ENCODE measurements at places on chromosomes 1 and 21. TPM values are rescaled to one million over a fixed set of nuclear protein-coding genes. Genes with fewer than 3 reads are reported as not detected.

The GPR37L1 gene
- 0.02 TPM for total RNA-seq

The PLA2G2C gene
- total RNA-seq, result not detected

The C1QC gene
- total RNA-seq, result 23.8 TPM

The ATP1A2 gene
- total RNA-seq, result 5.8 TPM

The TMCO2 gene
- total RNA-seq, result not detected

The ETV3L gene
- total RNA-seq, result not detected

The UBE2J2 gene
- 58.5 TPM for total RNA-seq

The CASQ2 gene
- total RNA-seq, result 4.9 TPM

GRCh38 chr1:204475656-204476432, 18.8 kb downstream of the PIK3C2B start:
- DNase-seq, result no peak

DNA sequence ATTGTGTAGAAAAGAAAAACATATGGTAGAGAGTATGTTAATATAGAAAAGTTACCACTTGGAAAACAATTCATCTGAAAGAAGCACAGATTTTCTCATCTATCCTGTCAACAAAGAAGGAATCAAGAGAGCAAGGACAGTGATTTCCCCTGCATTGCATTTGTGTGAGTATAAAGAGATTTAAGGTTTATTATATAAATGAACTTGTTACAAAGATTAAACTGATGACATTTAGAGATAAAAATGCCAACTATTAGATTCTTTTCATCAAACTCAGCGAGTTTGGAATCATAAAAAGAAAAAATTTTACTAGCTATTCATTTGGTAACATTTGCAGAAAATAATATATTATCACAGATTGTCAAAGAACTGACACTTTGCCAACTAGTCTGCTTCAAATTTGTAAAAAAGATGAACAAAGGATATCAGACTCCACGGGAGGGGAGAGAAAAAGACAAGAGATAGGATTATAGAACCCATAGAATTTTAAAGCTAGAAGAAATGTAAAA, at the start of gene RGS21:
Gene RGS21 (plus strand): TSS at position 51 of the 509 bp plus-strand sequence. CDS start 26,045 bp downstream, outside the sequence.
- DNase-seq, result no peak

DNA sequence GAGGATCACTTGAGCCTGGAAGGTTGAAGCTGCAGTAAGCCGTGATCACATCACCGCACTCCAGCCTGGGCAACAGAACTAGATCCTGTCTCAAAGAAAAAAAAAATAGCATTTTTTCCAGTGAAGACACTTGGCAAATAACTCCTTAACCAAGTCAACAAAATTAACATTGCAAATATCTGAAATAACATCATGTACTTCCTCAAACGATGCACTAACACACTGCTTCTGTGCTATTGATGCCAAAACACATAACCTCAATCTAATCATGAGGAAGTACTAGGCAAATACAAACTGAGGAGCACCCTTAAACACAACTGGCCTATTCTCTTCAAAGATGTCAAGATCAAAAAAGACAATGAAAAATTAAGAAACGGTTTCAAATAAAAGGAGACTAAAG, 32.3 kb downstream of the PABPC4 start:
- peak; percentile 45 for DNase-seq

DNA sequence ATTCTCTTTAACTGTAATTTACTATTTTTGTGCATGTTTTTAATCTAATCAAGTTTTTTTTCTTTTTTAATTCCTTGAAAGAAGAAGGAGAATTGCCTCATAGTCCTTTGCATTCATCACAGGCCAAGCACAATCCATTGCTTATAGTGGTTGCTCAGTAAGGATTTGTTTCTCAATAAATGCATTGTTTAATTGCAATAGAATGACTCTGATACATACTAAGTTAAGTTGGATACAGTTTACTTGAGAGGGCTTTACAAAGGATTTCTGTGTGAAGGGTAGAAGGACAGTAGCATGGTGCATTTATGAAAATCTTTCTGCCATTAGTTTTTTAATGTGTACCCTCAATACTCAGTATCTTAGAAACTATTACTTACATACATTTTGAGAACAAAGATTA, 186.2 kb downstream of the LRRIQ3 start:
- DNase-seq, result no peak

DNA sequence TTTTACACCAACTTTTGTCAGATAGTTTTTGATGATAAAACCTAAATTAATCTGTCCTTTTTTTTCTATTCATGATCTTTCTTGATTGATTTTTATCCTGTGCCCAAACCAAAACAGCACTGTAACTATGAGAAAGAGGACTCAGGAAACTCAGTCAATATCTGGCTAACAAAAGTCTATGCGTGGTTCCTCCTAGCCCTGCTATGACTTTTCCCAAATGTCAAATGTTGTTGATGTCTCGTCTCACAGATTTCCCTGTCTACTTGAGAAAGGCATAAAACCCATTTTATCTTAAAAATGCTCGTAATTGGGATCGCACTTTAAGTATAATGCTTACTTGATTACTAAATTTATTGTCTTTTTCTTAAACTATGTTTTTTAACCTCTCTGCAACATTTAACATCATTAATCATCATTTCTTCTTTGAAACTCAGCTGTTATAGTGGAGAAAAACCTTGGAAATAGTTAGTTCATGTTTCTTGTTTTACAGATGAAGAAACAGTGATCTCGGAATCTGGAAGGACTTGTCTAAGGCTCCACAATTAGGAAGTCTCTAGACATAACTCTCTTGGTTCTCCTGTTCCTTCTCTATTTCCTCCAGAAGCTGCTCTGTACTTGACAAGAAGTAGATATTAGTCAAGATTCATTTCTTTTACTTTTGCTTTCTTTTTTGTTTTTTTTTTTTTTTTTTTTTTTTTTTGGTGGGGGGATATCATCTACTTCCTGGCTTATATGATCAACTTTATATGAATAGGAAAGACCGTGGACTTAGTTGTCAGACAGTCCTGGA, 26.2 kb upstream of the PTPRC start:
- no peak for DNase-seq

DNA sequence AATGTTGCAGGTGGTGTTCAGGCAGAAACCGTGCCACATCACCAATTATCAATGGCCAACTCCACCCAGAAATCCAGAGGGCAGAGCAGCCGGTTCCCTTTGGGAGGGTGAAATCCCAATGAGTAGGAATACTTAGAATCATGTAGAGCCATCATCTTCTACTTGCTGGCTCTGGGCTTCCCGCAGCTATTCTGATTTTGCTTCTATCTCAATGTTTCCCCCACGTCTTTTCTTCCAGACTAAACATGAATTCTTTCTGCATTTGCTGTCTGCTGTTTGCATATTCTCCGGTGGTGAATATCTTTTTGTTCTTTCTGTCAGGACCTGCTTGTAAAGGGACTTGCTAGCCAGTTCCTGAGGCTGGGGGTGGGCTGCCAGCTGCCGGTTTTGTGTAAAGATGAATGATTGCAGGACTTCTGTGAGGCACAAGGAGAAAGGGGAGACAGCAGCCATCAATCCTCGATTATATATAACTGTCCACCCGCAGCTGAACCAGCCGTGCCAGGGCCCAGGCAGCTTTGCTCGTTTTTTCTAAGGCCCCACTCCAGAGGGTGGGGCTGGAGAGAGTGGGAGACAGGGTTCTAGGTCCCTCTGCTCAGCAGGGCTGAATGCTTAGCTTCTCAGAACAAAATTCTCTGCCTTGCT, 33.2 kb downstream of the PRAMEF20 start:
- DNase-seq, result no peak

DNA sequence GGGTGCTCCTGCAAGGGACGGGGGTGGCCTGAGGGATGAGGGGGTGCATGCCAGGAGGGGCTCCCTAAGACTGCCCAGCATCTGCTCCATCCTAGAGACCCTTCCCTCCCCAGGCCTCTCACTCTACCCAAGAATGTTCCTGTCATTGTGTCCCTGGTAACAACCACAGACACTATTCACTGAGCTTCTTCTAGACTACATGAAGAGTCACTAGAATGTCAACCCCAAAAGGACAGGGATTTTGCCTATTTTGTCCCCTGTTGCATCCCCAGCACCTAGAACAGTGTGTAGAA, 2.9 kb downstream of the TNFRSF25 start:
- no peak for DNase-seq

DNA sequence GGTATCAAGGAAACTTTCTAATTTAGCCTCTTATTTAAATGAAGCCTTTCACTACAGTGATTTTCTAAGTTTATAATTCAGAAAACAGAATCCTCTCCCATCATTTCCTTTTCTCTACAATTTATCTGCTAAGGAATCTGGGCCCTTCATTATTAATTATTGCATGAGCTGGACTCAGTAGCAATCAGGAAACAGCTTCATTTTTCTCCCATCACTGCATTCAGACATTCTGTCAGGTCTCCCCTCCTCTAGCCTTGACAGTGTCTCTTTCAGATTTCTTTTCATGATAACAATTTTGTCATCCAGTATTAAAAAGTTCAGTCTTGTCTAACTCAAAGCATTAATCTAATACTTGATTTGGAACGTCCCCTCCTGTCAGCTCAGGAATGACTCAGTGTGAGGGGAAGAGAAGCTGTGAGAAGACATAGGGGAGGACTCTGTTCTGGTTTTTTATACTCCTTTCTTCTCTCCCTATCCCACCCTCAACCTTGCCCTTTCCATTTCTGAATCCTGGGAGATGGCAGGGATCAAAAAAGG, 28.1 kb downstream of the SLC44A5 start:
- DNase-seq, result no peak

- no peak for DNase-seq
These were observed 100.9 kb upstream of the MARK1 start for GRCh38 chr1:220426989-220427388.

All from lower leg skin (tissue), 4 donors.